ENCODE measurements at places on chromosomes 3 and 15.
A peak's percentile ranks its signal among the peaks of the same experiment; 100 is the strongest.

GRCh38 chr3:10338591-10339353 is 17.9 kb upstream of the SEC13 start:
- no peak for DNase-seq

GRCh38 chr15:59372352-59373211 is at the start of gene MYO1E:
Gene MYO1E, minus strand, starts transcription at chr15:59372871. Its CDS starts 371 bp downstream, at chr15:59372500.
- peak; percentile 91 for DNase-seq

GRCh38 chr15:31325595-31326155 is 960 bp upstream of the KLF13 start:
- DNase-seq = peak; percentile 47

GRCh38 chr3:165643425-165643824 is 193.8 kb downstream of the BCHE start:
- DNase-seq = no peak

GRCh38 chr3:100810671-100811070 is 101.4 kb downstream of the TFG start:
- DNase-seq = no peak

DNA sequence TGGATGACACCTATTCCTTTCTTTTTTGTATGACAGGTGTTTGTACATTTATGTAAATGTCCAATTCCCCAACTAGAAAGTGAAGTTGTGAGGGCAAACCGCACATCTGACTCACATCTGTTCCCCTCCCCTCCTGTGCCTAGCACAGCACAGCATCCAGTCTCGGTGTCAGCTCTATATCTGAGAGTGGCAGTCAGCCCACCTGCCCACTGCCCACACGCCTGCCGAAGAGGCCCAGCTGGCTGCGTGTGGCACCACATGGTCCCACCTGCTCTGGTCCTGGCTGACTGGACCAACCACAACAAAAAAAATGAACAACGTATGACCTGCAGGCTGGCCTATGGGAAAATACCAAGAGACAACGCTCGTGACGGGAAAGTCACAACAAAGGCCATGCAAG is 62.8 kb downstream of the XXYLT1 start:
- DNase-seq = no peak

DNA sequence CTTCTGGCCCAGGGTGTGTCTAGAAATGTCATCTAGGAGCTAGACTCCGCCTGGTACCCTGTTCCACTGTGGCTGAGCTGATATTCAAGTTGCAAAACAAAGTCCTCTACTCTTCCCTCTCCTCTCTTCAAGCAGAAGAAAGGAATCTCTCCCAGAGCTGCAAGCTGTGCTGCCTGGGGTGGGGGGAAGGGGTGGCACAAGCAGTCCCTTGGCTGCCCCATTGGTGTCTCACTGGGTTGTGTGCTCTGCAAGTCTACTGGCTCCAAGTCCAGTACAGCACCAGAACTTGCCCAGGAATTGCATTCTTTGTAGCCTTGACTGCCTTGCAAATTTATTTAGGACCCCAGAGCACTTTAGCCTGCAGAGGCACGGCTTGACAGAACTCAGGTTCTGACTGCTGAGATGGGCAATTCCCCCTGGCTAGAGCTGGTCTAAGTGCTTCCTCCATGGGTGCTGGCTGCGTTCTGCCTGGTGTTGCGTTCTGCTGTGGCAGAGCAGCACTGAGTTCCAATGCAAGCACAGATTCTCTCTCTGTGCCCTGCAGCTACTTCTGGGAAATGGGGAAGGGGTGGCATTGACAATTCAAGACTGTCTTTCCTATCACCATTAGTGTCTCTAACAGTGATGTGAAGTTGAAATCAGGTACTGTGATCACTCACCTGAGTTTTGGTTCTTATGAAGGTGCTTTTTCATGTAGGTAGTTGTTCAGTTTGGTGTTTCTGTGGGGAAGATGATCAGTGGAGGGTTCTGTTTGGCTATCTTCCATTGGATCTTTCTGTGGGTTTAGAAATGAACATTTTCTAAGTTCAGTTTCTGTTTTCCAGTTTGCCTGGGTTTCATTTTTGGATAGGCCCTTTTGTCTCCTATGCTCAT is 39.5 kb downstream of the OXSR1 start:
- DNase-seq = no peak

- DNase-seq = no peak
Measured at GRCh38 chr15:45616901-45617323, 17.9 kb upstream of the SQOR start.

GRCh38 chr3:14284694-14285547 is 106.3 kb downstream of the LSM3 start:
- DNase-seq = no peak

DNA sequence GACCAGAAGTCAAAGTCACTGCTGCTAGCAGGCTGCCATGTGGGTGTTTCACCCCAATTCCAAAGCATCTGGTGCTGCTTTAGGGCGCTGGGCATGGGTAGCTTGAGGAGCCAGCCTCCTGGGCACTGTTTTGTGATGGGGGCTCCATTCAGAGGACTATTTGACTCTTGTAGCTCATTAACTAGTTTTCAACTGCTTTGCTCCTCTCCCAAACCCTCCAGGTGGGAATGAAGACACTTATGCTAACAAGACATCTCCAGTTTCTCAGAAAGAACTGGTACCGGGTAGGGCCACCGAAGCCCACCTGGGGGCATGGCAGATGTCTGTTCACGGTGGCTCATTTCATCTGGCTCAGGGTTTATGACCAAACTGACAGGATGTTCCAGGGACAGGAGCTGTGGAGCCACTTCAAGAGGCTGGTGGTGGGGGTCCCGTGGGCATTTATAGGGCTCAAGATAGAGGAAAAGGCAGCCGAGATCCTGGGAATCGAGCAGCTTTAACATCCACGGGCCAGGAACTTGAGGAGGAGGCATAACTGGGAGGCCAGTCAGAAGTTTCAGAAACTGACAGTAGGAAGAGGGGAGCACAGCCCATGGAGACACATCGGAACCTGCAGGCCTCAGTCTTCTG is 17.7 kb downstream of the AMOTL2 start:
- DNase-seq = peak; percentile 5

DNA sequence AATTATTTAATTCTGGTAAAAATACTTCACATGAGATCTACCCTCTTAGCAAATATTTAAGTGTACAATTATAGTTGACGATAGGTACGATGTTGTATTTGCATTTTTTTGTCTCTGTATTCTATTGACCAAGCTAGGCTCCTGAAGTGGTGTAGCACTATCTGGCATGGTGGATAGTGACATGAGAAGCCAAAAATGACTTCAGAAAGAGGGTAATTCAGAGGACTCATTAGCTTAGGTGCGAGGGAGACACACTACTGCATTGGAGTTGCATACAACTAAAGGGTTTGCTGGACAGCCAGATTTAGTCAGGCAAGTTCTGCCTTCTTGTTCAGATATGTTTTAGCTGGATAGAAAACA is 50.6 kb downstream of the KBTBD8 start:
- no peak for DNase-seq

DNA sequence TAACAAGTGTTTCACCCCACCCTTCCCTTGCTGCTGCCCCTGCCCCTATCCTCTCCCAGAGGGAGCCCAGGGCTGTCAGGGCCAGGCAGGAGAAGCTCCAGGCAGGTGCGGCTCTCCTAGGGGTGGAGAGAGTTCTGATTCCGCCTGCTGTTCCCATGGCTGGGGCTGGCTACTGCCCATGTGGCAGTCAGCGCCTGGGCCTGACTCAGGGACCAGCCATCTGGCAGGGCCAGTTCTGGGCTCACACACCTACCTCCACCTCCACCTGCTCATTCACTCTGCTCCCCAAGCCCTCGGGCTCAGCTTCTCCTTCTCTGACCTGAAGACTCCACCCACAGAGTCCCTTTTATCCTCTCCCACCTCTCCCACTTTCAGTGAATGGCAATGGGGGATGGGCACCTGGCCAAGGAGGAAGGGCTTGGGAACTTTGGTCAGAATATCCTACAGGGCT is 23.4 kb downstream of the AMOTL2 start:
- no peak for DNase-seq

DNA sequence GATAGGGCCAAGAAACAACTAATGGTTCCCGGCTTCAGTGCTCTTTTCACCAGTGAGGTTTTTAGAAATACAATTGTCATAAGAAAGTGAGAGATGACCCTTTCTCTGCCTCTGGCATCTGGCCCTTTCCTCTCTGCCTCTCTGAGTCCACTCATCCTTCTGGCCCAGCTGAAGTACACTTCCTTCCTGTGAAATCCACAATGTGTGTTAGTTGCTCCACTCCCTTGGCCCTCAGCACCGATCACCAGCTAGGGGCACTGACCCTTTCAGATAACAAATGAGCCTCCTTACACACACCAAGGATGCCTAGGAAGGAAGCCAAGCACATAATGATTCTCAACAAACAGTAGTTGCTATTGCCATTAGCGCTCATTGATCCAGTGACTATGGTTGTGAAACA is 2.9 kb upstream of the CAV3 start:
- DNase-seq = no peak

GRCh38 chr3:22474706-22475445 is 723.9 kb upstream of the ZNF385D start:
- no peak for DNase-seq

DNA sequence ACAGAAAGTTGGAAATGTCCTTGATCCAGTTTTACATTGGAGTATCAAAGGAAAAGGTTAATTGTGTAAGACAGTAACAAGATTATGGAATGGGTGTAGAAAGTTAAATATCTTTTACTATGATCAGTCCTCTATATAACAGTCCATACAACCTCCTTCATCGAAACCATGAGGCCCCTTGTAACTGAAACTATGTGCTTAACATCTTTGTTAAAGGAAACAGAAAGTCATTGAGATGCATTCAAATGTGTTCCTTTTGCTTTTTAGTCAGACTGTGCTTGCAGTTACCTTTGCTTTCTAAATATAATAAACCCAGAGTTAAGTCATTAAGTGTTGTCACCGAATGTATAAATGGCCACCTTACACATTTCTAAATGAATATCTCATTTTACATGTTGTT is 1298.5 kb downstream of the ROBO2 start:
- DNase-seq = no peak

- no peak for DNase-seq
Measured at GRCh38 chr3:139975594-139976365, 40.8 kb downstream of the CLSTN2 start.

DNA sequence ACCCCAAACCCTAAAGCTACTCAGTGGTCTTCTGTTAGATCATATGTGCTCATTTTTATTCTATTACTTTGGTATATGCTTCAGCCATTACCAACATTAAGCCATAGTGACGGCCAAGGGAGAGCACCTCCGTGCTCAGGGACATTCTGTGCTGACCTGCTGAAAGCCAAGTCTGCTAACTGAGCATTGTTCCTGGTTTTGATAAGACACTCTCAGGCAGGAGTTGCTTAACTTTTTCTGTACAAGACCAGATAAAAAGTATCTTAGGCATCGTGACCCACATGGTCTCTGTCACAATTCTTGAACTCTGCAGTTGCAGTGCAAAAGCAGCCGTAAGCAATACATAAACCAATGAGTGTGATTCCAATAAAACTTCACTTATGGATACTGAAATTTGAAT is 100.6 kb downstream of the KLHL25 start:
- DNase-seq = no peak

GRCh38 chr15:51724673-51725072 is 12.8 kb downstream of the LYSMD2 start:
- DNase-seq = no peak

DNA sequence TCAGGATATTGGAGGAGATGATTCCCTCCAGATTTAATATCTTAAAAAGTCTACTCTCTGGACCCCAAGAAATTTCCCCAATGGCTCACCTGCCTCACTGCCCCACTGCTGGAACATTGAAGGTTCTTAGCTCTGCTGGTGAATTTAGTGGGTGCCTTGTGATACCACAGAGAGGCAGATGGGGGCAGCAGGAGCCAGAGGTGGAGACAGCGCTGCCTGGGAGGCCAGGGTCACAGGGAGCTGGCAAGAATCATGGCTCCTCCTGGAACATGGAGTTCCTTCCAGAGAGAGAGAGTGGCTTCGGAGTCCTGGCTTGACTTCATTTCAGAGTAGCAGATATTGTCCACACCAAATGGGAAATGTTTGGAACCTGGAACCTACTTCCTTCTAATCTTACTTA is 263.5 kb upstream of the CFAP20DC start:
- DNase-seq = peak; percentile 68

DNA sequence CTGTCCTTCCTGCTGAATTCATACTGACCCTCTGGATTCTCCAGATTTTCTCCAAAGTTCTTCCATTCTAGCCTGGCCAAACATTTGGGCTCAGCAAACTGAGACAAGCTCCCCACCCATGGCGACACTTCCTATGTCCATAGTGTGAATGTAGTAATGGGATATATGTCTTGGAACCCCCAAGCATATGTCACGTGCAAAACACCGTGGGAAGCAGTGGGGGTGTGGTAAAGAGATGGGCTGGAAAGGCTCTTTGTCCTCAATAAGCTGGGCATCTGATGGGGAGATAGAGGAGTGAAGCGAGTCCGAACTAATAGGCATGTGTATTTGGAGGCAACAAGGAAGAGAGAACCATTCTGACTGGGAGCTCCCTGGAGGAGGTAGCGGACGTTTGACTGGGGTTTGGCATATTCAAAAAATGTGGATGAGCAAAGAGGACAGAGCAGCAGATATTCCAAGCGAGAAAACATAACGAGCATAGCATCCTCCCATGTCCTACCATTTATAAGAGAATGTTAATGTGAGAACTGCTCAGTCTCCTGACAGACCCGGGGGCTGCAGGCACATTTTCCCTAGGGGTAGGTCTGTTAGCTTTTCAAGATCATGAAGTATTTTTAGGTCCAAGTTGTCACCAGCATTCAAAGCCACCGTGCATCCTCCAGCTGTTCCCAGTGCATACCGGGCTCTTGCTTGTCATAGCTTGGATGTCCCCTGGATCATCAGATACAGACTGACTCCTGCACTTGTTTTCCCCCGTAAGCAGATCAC is 25.6 kb downstream of the TPM1 start:
- no peak for DNase-seq

DNA sequence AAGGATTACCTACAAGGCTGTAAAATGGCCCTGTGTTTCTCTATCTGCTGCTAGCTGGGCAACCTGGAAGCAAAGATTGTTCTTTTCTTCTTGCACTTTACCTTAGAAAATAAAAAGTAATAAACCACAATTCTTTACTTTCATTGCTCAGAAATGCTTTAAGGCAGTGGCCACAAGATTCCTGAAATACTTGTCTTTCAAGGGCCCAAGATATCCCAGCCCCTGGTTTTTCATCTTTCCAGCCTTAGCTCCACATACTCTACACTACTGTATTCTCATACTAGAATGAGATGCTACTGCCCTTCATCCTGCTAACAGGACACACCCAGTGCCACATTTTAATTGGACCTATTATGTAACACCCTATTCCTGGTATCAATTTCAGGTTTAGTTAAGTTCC is 78.9 kb downstream of the GTF2E1 start:
- DNase-seq = no peak

- no peak for DNase-seq
Measured at GRCh38 chr3:151919030-151919328, 45.5 kb downstream of the SUCNR1 start.

DNA sequence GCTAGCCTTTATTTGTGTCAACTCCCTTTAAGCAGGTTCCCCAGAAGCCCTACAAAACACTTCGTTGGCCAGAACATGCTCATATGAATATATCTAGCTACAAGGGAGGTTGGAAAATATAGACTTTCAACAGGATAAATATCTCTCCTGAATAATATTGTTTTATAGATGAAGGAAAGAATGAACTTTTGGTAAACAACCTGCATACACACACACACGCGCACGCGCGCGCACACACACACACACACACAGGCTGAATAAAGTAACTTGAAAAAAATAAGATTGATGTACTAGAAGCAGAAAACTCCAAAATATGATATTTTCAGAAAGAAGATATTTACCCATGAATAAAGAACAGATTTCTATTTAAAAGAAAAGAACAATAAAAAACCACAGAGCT is 72.4 kb upstream of the GADL1 start:
- no peak for DNase-seq
